ENCODE measurements at places on chromosomes 4 and X. TPM values are rescaled to one million over a fixed set of nuclear protein-coding genes. Genes with fewer than 3 reads are reported as not detected.

- no peaks in the 10 kb centered on the region for H3K36me3 ChIP-seq
- DNase-seq, result no peak
- H3K4me1 ChIP-seq, result no peaks in the 10 kb centered on the region
- H3K27ac ChIP-seq, result no peak overlapping the region
- no peak overlapping the region for H3K4me3 ChIP-seq
Measured at GRCh38 chr4:74950200-74950599, 17.3 kb downstream of the PARM1 start.

- H3K4me3 ChIP-seq, result no peak overlapping the region
- H3K27me3 ChIP-seq, result no peaks in the 10 kb centered on the region
- H3K36me3 ChIP-seq, result no peaks in the 10 kb centered on the region
- H3K4me1 ChIP-seq, result no peaks in the 10 kb centered on the region
Measured at GRCh38 chrX:14363728-14364127, 165.6 kb upstream of the GLRA2 start.

The KLHL13 gene
- 5.1 TPM for total RNA-seq

DNA sequence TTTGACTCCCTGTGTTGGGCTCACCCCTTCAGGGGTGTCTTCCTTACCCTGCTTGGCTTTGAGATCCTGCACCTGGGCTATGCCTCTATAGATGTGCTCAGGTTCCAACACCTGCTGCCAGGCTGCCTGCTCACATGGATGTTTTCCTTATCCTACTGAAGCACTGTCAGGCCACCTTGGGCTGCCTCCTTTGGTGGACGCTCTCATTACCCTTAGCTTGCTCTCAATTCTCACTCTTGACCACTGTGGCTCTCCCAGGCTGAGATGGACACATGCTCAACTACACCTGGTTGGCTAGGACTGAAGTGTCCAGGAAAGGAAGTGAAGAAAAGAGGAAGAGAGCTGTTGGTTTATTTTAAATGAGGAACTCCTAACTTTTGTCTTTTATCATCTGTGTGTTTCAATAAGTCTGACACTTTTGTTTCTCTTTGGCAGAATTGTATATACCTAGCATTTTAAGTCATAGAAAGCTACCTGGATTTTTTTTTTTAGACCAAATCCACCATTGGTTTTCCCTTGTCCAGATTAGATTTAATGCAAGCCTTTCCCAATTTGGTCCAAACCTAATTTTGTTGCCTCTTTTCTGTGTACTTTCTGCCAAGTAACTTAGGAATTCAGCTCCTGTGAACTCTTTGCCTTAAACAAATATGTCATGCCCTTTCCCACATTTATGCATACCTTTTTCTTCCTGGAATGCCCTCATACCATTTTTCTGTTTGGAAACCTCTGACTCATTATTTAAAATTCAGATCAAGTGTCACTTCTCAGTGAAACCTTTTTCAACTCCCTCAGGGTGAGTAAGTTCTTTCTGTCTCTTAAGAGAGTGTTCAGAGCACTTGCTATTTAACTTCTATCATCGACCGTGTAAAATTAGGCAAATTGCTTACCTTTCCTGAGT lies 175.8 kb downstream of the GC start:
- H3K4me1 ChIP-seq, result no peaks in the 10 kb centered on the region
- H3K4me3 ChIP-seq, result no peak overlapping the region
- H3K27ac ChIP-seq, result no peak overlapping the region
- no peak for DNase-seq
- H3K27me3 ChIP-seq, result peaks cover 15% of the 10 kb centered on the region
- H3K36me3 ChIP-seq, result no peaks in the 10 kb centered on the region

The MAGEA11 gene
- total RNA-seq, result not detected

DNA sequence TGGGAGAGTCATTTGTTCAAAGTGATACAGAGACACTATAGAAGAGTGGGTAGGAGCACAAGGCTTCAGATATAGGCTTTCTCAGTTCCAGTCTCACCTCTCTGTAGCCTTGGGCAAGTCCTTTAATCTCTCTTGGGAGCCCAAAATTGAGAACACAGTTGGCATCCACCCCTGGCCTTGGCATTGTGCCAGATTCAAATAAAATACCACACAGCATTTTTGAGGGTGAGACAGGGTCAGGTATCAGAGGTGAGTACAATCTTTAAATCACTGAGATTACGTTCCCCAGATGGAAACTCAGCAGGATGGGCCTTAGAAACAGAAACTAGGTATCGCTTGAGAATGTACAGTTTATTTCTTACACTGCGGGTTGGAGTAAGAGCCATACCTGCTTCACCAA lies 25.2 kb upstream of the SMIM10L2A start:
- H3K36me3 ChIP-seq, result no peaks in the 10 kb centered on the region
- no peak for DNase-seq
- no peak overlapping the region for H3K27ac ChIP-seq
- no peak overlapping the region for H3K4me3 ChIP-seq
- no peaks in the 10 kb centered on the region for H3K27me3 ChIP-seq

DNA sequence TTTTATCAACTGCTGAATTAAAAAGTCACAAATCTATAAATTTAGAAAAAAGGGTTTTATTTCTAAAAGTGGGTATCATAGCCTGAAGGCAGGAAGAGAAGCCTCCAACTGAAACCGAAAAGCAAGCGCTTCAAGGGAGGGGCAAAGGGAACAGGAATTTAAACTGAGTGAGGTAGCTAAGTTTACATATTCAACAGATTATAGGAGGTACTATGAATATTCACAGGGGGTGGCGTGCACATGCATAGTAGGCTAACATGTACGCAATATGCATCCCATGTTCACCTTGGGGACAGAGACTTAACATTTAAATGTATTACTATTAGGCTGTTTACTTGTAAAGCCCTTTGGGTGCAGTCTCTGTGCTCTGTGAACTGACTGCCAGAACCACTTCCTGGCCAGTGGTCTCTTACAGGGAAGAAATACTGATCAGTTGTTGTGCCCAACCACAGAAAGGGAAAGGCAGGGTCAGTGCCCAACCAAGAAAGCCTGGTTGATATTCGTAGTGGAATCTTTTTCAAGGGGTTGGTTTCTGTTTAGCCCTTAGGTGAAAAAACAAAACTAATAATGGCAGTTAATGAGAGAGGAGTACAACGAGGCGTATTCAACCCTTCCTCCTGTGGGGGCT lies 168.7 kb upstream of the GALNTL6 start:
- no peak overlapping the region for H3K27ac ChIP-seq
- peaks cover 10% of the 10 kb centered on the region for H3K4me1 ChIP-seq
- peak; percentile 4 for DNase-seq
- H3K36me3 ChIP-seq, result no peaks in the 10 kb centered on the region
- H3K27me3 ChIP-seq, result no peaks in the 10 kb centered on the region

DNA sequence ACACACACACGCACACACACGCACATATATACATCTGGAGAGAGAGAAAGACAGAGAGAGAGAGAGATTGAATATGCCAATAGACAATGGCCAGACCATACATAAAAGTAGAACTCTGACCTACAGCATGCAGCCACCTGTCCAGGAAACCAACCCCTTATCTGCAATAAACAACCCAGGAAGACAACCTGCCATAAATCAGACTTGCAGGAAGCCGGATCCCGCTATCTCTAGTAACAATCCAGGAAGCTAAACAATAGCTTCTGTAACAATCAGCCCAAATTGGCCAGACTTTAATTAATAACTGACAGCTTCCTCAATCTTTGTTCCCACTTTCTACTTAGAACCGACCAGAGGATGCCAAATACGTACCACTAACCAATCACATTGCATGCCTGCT lies 173.2 kb downstream of the LDB2 start:
- no peaks in the 10 kb centered on the region for H3K27me3 ChIP-seq
- no peaks in the 10 kb centered on the region for H3K36me3 ChIP-seq

DNA sequence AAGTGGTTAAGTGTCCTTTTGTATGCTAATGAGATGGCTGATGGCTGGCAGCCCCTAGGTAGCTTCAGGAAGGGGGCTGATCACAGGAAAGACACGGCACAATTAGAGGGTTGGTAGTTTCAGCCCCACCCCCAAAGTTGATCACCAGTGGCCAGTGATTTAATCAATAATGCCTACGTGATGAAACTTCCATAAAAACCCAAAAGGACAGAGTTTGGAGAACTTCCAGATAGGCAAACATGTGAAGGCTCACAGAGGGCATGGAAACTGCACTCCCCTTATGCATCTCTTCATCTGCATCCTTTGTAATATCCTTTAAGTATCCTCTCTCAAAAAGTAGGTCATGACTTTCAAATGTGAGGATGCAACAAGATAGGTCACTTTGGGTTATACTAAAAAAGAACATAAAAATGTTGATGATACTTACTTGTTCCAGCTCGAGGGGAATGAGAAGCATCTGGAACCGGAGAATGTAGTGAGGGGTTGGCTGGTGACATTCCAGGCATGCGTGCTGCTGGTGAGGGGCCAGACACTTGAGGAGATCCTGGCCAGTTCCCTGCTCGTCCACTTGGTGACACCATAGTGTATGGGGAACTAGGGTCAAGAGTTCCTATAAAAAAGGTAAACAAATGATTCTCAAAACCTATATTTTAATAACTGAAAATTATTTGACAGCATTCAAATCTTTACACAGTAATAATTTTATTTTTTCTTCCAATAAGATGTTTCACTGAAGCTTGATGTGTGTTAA lies 16.7 kb upstream of the CXorf38 start:
- H3K36me3 ChIP-seq, result peaks cover 5% of the 10 kb centered on the region
- no peak overlapping the region for H3K4me3 ChIP-seq
- H3K27me3 ChIP-seq, result no peaks in the 10 kb centered on the region
- DNase-seq, result no peak

GRCh38 chrX:42869659-42870476 lies 91.9 kb upstream of the PPP1R2C start:
- H3K4me3 ChIP-seq, result no peak overlapping the region
- H3K27me3 ChIP-seq, result no peaks in the 10 kb centered on the region
- H3K36me3 ChIP-seq, result peaks cover 6% of the 10 kb centered on the region
- peak overlapping the region; percentile 75 for H3K27ac ChIP-seq

The KCND1 gene
- total RNA-seq, result 1.2 TPM

DNA sequence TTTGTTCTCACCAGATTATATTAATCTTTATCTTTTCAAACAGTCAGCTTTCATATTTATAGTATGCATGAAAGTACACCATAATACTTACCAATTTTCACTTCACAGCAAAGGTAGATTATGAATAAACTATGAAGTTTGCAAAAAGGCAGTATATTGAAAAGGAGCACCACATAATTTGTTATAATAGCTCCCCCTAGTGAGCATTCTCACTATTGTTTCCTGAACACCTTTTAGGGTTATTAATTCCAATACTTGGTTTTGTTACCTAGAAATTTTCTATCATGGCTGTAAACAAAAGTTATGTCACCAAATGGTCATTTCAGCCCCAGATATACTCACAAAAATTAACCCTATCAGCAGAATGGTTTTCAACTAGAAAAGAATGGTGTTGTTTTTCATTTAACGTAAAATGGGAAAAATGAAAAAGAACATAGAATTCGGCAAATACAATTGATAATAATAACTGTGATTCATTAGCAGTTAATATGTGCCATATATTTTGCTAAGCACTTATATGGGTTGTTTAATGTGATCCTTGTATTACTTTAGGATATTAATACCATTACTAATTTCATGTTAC lies 30.2 kb upstream of the NKX6-1 start:
- no peak overlapping the region for H3K27ac ChIP-seq
- DNase-seq, result no peak
- H3K4me1 ChIP-seq, result no peaks in the 10 kb centered on the region
- peaks cover 24% of the 10 kb centered on the region for H3K27me3 ChIP-seq

The DIPK2B gene
- total RNA-seq, result not detected

The ABCE1 gene
- total RNA-seq, result 210 TPM

DNA sequence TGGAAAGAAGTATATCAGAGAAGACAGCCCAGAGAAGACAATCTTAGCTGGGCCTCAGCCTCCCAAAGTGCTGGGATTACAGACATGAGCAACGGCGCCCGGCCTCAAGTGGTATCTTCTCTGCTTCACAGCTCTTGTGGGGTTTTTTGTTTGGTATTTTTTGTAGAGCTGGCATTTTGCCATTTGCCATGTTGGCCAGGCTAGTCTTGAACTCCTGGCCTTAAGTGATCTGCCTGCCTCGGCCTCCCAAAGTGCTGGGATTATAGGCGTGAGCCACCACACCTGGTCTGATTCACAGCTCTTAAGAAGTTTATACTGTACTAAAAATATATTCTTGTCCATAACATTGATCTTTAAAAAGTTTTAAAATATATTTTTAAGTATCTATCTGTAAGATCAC lies 12.4 kb downstream of the UTP3 start:
- H3K27ac ChIP-seq, result no peak overlapping the region

- no peak overlapping the region for H3K4me3 ChIP-seq
- no peaks in the 10 kb centered on the region for H3K4me1 ChIP-seq
- no peak overlapping the region for H3K27ac ChIP-seq
- DNase-seq, result no peak
- H3K27me3 ChIP-seq, result no peaks in the 10 kb centered on the region
- H3K36me3 ChIP-seq, result no peaks in the 10 kb centered on the region
Measured at GRCh38 chrX:79524642-79525041, 157.5 kb upstream of the ITM2A start.

DNA sequence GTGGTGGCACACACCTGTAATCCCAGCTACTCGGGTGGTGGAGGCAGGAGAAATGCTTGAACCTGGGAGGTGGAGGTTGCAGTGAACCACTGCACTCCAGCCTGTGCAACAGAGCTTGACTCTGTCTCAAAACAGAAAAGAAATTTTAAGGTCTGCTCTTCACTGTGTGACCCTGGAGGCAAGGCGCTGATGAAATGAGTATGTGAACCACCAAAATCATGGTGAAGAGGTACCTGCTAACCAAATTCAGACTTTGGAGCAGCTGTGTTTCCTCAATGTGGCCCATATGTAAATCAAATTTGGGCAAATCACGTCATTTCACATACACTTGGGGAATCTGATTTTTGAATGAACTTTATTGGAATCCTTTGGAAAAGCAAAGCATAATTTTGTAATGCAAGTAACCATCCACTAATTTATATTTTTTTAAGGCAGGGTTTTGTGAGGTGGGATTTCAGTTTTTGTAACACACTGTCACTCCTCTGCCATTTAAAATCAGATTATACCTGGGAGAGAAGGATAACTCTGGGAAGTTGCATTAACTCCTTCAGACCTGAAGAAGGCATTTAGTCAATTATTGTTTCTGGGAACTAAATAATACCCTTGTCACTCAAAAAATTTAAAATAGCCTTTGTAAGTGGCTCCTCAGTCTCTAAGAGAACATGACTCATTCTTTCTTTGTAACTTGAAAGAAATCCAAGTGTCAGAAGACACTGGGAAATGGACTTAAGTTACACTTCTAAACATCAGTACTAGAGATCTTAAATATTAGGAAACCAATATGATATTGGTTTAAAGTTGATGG lies 24.0 kb downstream of the DOCK11 start:
- peaks cover 60% of the 10 kb centered on the region for H3K4me1 ChIP-seq
- DNase-seq, result no peak
- peaks cover 19% of the 10 kb centered on the region for H3K36me3 ChIP-seq
- H3K4me3 ChIP-seq, result no peak overlapping the region
- no peaks in the 10 kb centered on the region for H3K27me3 ChIP-seq

GRCh38 chr4:6502747-6503465 lies 30.5 kb upstream of the PPP2R2C start:
- H3K4me1 ChIP-seq, result no peaks in the 10 kb centered on the region
- peaks cover 3% of the 10 kb centered on the region for H3K27me3 ChIP-seq
- H3K36me3 ChIP-seq, result no peaks in the 10 kb centered on the region
- no peak for DNase-seq
- H3K4me3 ChIP-seq, result no peak overlapping the region
- no peak overlapping the region for H3K27ac ChIP-seq

Measured in activated naive CD8-positive, alpha-beta T cell treated with anti-CD3 and anti-CD28 coated beads for 36 hours (primary cell).